ENCODE measurements at places on chromosomes 2 and 18.

GRCh38 chr18:73924307-73924706 lies 223.3 kb downstream of the FBXO15 start:
- no peak for DNase-seq

GRCh38 chr2:219887870-219888269 lies 260.4 kb downstream of the SLC4A3 start:
- DNase-seq: no peak

GRCh38 chr18:26057344-26057773 lies 33.1 kb downstream of the SS18 start:
- no peak for DNase-seq

DNA sequence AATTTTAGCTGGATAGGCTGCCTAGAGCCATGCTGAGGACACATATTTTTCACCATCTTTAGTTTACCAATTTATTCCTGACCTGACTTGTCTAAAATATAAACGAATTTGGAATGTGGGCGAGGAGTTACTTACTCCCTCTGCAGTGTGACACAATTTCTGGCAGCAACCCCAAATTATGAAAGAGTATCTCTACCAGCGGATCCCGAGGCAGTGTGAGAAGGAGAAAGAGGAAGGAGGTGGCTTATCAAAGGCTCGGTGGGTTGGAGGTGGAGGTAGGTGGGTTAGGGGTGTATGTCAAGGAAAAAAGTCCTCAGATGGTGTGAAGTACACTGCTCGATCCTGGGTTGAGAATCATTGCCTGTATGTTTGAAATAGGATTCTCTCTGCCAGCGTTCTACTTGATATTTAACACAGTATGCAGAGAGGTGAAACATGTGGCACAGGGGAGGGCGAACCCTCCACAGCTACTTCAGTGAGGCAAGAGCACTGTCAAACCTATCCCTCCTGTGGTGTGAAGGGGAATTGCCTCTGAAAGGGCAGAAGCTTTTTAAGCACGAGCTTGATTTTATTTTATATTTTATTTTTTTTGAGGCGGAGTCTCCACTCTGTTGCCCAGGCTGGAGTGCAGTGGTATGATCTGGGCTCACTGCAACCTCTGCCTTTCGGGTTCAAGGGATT lies 76.0 kb downstream of the RFTN2 start:
- no peak for DNase-seq

- DNase-seq: no peak
Measured at GRCh38 chr2:34045101-34045655, 446.1 kb upstream of the FAM98A start.

Measured in ecto neural progenitor cell (in vitro differentiated cells).